ENCODE measurements at places on chromosomes 4 and X. TPM values are rescaled to one million over a fixed set of nuclear protein-coding genes. Genes with fewer than 3 reads are reported as not detected.

The SGMS2 gene
- total RNA-seq = 91.5 TPM

The SPANXN4 gene
- not detected for total RNA-seq

The DCAF16 gene
- total RNA-seq = 38.2 TPM

The FTHL17 gene
- total RNA-seq = not detected

The CLDN22 gene
- total RNA-seq = 0.10 TPM

The SPP1 gene
- not detected for total RNA-seq

The PPP1R2C gene
- not detected for total RNA-seq

The DRD5 gene
- total RNA-seq = not detected

The MAPK10 gene
- under 0.01 TPM for total RNA-seq

The NDP gene
- total RNA-seq = 0.48 TPM

The HTRA3 gene
- 4.6 TPM for total RNA-seq

The HPGD gene
- total RNA-seq = not detected
